ENCODE measurements at places on chromosomes 1 and 21. TPM values are rescaled to one million over a fixed set of nuclear protein-coding genes. Genes with fewer than 3 reads are reported as not detected.

The CD1B gene
- not detected for total RNA-seq

The TNNT2 gene
- total RNA-seq: not detected

The RGSL1 gene
- total RNA-seq: not detected

The NHLH1 gene
- total RNA-seq: 0.62 TPM

The PLEKHG5 gene
- 25.6 TPM for total RNA-seq

The FCRL4 gene
- not detected for total RNA-seq

The STYXL2 gene
- 0.16 TPM for total RNA-seq

The IL23R gene
- not detected for total RNA-seq

The GUCA2B gene
- total RNA-seq: not detected

The CYP4A22 gene
- total RNA-seq: not detected

The RGS8 gene
- total RNA-seq: 7.8 TPM

The FCRLB gene
- 3.1 TPM for total RNA-seq

The LRRC53 gene
- total RNA-seq: not detected

The TNFRSF9 gene
- total RNA-seq: not detected

The AIM2 gene
- total RNA-seq: 23.4 TPM

The SLC6A9 gene
- total RNA-seq: 3.0 TPM

The TEDDM1 gene
- not detected for total RNA-seq

The RIMS3 gene
- 24.6 TPM for total RNA-seq

The PRDX1 gene
- 186 TPM for total RNA-seq

The WNT4 gene
- total RNA-seq: 5.6 TPM

The LCE2B gene
- not detected for total RNA-seq

The NBPF11 gene
- total RNA-seq: 12.0 TPM

The VWA1 gene
- 4.1 TPM for total RNA-seq

The SUSD4 gene
- total RNA-seq: 11.2 TPM

The LHX8 gene
- not detected for total RNA-seq

The MAP1LC3C gene
- total RNA-seq: 0.78 TPM

The TCHH gene
- total RNA-seq: not detected

The POGZ gene
- 37.3 TPM for total RNA-seq

The TMIGD3 gene
- 2.0 TPM for total RNA-seq

The BRINP3 gene
- 28.9 TPM for total RNA-seq

The ETV3L gene
- total RNA-seq: not detected

The SMIM34 gene
- not detected for total RNA-seq
